ENCODE measurements at places on chromosomes 16 and 17. TPM values are rescaled to one million over a fixed set of nuclear protein-coding genes. Genes with fewer than 3 reads are reported as not detected.

The DCXR gene
- 219 TPM for total RNA-seq

The CCL1 gene
- not detected for total RNA-seq

The SNX20 gene
- 0.69 TPM for total RNA-seq

The SLC16A13 gene
- total RNA-seq: 1.4 TPM

The ITGAD gene
- total RNA-seq: not detected

The KRT26 gene
- not detected for total RNA-seq

The FOXK2 gene
- total RNA-seq: 41.6 TPM

The MEAK7 gene
- 5.3 TPM for total RNA-seq

The DHX58 gene
- 3.1 TPM for total RNA-seq

The PRR14 gene
- 15.4 TPM for total RNA-seq

The NLK gene
- total RNA-seq: 26.3 TPM

The ABCA5 gene
- 17.1 TPM for total RNA-seq

The FAM171A2 gene
- 0.55 TPM for total RNA-seq

The ASPHD1 gene
- not detected for total RNA-seq

The ADAP2 gene
- 7.0 TPM for total RNA-seq

The TBC1D28 gene
- total RNA-seq: not detected

The ST6GALNAC1 gene
- total RNA-seq: 3.1 TPM

The GNGT2 gene
- 2.2 TPM for total RNA-seq

The RRAD gene
- total RNA-seq: 135 TPM

The LRRC3C gene
- not detected for total RNA-seq

The BRIP1 gene
- 0.22 TPM for total RNA-seq

The CBFA2T3 gene
- 8.6 TPM for total RNA-seq

The PTX4 gene
- total RNA-seq: not detected

The EFTUD2 gene
- total RNA-seq: 62.0 TPM

The TMEM238L gene
- total RNA-seq: not detected

The NACA2 gene
- total RNA-seq: not detected

The EME1 gene
- 0.74 TPM for total RNA-seq

The KRT15 gene
- total RNA-seq: not detected

The HS3ST3B1 gene
- total RNA-seq: 1.2 TPM

The OR4D1 gene
- total RNA-seq: not detected

The FA2H gene
- total RNA-seq: not detected

The PDILT gene
- not detected for total RNA-seq

The SLC5A2 gene
- not detected for total RNA-seq

The ADAD2 gene
- 0.52 TPM for total RNA-seq

The TEDC2 gene
- total RNA-seq: 1.3 TPM

The GLIS2 gene
- total RNA-seq: 17.2 TPM

The SLC2A4 gene
- 146 TPM for total RNA-seq

The DYNLRB2 gene
- total RNA-seq: not detected

The PERCC1 gene
- total RNA-seq: not detected

The KRTAP3-2 gene
- not detected for total RNA-seq

The TMEM88 gene
- 26.4 TPM for total RNA-seq

The CPD gene
- total RNA-seq: 19.3 TPM

The C16orf89 gene
- 5.9 TPM for total RNA-seq

The PRPF8 gene
- total RNA-seq: 136 TPM

The SGCA gene
- total RNA-seq: 137 TPM

The ITGB3 gene
- 3.3 TPM for total RNA-seq

The CACNB1 gene
- total RNA-seq: 3.7 TPM

The CA4 gene
- 12.9 TPM for total RNA-seq

The GLG1 gene
- total RNA-seq: 72.7 TPM

The PDE6G gene
- not detected for total RNA-seq

The PYY gene
- total RNA-seq: not detected

The CCL15 gene
- total RNA-seq: not detected

The KIF1C gene
- total RNA-seq: 686 TPM

The ABCC6 gene
- 1.2 TPM for total RNA-seq

The INCA1 gene
- 3.1 TPM for total RNA-seq

The TBC1D3I gene
- not detected for total RNA-seq

The NOL11 gene
- 25.3 TPM for total RNA-seq

The KCNH6 gene
- total RNA-seq: not detected

All from left ventricle myocardium inferior (tissue), 1 donor.